ENCODE measurements at places on chromosomes 3 and 15.

GRCh38 chr3:180421221-180421620, 180.7 kb upstream of the TTC14 start:
- H3K36me3 ChIP-seq = no peaks in the 10 kb centered on the region
- H3K27me3 ChIP-seq = peaks cover 2% of the 10 kb centered on the region
- no peaks in the 10 kb centered on the region for H3K4me1 ChIP-seq
- no peak for DNase-seq
- no peak overlapping the region for H3K4me3 ChIP-seq
- H3K27ac ChIP-seq = no peak overlapping the region

GRCh38 chr3:8618950-8619349, 25.6 kb downstream of the SSUH2 start:
- H3K27me3 ChIP-seq = no peaks in the 10 kb centered on the region
- H3K36me3 ChIP-seq = no peaks in the 10 kb centered on the region
- DNase-seq = no peak
- H3K27ac ChIP-seq = no peak overlapping the region
- no peak overlapping the region for H3K4me3 ChIP-seq
- no peaks in the 10 kb centered on the region for H3K4me1 ChIP-seq

DNA sequence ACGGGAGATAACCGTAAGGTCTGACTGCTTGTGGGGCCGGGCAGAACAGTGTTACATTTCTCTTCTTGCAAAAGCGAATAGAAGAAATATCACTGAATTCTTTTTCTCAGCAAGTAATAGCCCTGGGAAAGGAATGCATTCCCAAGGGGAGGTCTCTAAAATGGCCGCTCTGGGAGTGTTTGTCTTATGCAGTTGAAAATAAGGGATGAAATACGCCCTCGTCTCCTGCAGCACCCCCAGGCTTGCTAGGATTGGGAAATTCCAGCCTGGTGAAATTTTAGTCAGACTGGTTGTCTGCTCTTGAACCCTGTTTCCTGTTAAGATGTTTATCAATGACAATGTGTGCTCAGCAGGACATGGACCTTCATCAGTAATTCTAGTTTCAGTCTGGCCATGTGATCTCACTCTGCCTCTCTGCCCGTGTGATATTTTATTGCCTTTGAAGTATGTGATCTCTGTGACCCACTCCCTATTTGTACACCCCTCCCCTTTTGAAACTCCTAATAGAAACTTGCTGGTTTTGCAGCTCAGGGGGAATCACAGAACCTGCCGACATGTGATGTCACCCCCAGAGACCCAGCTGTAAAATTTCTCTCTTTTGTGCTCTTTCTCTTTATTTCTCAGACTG, 715.6 kb downstream of the ROBO1 start:
- no peaks in the 10 kb centered on the region for H3K27me3 ChIP-seq
- no peak overlapping the region for H3K27ac ChIP-seq
- no peaks in the 10 kb centered on the region for H3K4me1 ChIP-seq
- H3K4me3 ChIP-seq = no peak overlapping the region

GRCh38 chr3:133443649-133444422, 44.0 kb downstream of the BFSP2 start:
- no peak overlapping the region for H3K4me3 ChIP-seq
- H3K27me3 ChIP-seq = no peaks in the 10 kb centered on the region
- no peak overlapping the region for H3K27ac ChIP-seq
- H3K36me3 ChIP-seq = no peaks in the 10 kb centered on the region
- peaks cover 35% of the 10 kb centered on the region for H3K4me1 ChIP-seq

All from naive thymus-derived CD8-positive, alpha-beta T cell (primary cell).